ENCODE measurements at places on chromosomes 1 and 21. TPM values are rescaled to one million over a fixed set of nuclear protein-coding genes. Genes with fewer than 3 reads are reported as not detected.

The ETV3L gene
- total RNA-seq: not detected

GRCh38 chr1:85628791-85629531 is 48.4 kb downstream of the CCN1 start:
- no peak for DNase-seq

The S100A14 gene
- not detected for total RNA-seq

DNA sequence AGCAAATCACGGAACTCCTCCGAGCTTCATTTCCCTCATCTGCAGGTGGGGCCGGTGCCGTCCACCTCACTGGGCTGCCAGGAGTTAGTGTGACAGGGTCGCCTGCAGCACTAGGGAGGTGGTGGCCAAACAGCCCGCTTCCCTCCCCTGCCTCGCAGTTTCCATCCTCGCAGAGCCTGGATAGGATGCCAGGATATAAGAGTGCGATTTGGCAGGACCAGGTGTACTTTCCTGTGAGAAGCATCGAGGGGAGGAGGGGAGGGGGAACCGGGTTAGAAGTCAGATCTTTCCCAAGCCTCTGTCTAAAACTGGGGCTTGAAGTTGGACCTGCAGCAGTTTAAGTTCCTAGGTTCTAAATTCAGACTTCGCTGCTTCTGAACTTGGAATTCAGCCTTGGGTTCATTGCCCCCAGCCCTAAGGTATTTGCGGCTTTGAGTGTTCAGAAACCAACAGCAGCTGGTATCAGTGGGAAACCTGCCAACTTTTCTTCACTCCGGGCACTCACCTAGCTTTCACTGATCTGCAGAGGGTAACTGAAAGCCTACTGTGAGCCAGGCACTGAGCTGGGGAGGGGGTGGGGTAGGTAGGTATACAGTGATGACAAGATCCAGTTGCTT is 1.7 kb upstream of the JUN start:
- peak; percentile 88 for DNase-seq

DNA sequence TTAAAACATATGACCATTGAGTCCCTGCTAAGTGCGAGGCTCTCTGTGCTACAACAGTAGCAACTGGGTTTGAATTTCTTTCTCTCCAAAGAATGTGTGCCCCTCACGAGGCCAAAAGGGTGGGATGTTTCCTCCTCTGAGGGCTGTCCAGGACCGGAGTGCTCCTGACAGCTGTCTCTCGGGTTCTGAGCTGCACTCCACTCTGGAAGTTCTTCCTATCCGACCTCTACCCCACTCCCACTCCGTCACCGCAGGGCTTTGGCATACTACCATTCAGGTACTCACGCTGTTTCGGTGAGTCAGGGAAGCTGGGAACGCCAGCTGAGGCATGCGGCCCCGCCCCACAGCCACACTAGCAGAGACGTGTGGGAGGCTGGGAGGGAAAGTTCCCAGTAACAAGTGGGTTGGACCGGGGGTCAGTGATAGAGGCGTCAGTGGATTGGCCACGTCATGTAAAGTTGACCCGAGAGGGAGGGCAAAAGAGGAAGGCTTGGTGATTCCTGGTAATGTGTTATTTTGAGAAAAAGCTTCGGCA is 705 bp upstream of the SLC50A1 start:
- peak; percentile 97 for DNase-seq

GRCh38 chr1:234208351-234208750 is 164.9 kb upstream of the COA6 start:
- no peak for DNase-seq

GRCh38 chr1:170791941-170792340 is 128.0 kb downstream of the PRRX1 start:
- no peak for DNase-seq

The NBPF4 gene
- not detected for total RNA-seq

DNA sequence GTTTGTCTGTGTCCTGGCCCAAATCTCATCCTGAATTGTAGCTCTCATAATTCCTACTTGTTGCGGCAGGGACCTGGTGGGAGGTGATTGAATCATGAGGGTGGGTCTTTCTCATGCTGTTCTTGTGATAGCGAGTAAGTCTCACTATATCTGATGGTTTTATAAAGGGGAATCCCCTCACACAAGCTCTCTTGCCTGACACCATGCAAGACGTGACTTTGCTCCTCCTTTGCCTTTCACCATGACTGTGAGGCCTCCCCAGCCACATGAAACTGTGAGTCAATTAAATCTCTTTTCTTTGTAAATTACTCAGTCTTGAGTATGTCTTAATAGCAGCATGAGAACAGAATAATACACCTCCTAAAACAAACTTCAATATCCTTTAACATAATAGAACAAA is 1065.6 kb downstream of the PLA2G4A start:
- no peak for DNase-seq

The LYPD8 gene
- total RNA-seq: not detected

The HIPK1 gene
- 68.9 TPM for total RNA-seq

The OR10J1 gene
- not detected for total RNA-seq

GRCh38 chr21:33244779-33245105 is 15.0 kb downstream of the IFNAR2 start:
- DNase-seq: no peak

The CD2 gene
- total RNA-seq: 2.3 TPM

- no peak for DNase-seq
These were observed 50.1 kb downstream of the TUT4 start for GRCh38 chr1:52502789-52503188.

DNA sequence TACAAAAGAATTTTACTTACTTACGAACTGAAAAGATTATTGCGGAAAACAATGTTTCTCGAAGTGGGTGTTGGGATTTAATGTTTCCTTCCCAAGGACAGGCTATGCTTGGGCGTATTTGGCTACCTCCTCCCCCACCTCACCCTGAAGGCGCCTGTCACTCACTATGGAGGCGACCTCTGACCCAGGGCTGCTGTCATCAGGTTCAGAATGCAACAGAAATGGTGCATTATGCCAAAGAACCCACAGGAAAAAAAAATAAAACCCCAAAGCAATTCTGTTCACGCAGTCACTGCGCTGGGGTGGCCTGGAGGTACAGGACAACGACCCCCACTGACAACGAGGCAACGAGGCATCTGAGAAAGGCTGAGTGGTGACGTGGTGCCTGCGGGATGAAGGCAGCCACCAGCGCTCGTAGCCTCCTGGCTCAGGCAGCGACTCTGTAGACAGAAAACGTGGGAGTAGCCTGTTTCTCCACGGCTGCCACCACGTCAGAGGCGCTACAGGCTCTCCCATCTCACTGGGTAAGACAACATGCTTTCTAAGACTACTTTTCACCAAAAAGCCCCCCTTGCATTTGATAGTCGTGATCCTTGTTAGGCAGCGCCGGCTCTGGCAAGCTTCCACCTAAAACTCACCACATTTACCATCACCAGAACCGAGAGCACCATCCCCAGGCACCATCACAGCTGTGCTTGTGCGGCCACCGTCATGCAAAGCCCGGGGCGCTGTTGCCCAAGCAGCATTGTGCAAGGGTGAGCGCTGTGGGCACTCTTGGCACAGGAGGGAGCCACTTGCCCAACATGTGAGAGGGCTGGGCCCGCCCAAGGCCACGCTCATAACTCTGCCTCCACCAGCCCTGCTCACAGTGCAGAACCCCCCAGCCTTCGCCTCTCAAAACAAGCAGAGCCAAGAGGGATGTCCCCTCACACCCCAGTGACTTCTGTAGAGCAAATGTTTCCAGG is 14.3 kb downstream of the NADK start:
- DNase-seq: peak; percentile 95

DNA sequence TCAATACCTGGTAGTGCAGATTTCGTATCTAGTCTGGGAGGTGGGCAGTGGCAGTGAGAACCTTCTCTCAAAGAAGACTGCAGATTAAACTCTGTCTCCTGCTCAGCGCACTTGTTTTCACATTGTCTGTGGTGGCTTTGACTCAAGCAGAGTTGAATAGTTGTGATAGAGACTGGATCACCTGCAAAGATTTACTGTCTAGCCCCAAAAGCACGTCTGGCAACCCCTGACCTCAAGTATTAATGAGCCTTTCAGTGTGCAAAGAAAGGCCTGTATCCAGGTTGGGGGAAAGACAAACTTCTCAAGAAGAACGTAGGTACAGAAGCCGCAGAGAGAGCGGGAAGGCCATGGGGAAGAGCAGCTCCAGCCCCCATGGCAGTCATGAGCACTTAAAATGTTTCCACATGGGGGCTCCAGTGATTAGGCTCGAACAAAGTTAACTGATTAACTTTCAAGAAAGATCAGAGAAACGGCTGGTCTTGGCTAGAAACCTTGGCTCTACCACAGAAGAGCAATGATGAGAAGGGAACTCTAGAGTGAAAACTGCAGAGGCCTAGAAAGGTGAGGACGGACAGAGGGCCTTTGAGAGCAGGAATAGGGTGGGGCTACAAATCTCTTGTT is 15.2 kb downstream of the HENMT1 start:
- no peak for DNase-seq

The SNX7 gene
- total RNA-seq: 40.0 TPM

GRCh38 chr1:204288021-204288588 is 71.6 kb downstream of the PLEKHA6 start:
- peak; percentile 84 for DNase-seq

The PODN gene
- 155 TPM for total RNA-seq

DNA sequence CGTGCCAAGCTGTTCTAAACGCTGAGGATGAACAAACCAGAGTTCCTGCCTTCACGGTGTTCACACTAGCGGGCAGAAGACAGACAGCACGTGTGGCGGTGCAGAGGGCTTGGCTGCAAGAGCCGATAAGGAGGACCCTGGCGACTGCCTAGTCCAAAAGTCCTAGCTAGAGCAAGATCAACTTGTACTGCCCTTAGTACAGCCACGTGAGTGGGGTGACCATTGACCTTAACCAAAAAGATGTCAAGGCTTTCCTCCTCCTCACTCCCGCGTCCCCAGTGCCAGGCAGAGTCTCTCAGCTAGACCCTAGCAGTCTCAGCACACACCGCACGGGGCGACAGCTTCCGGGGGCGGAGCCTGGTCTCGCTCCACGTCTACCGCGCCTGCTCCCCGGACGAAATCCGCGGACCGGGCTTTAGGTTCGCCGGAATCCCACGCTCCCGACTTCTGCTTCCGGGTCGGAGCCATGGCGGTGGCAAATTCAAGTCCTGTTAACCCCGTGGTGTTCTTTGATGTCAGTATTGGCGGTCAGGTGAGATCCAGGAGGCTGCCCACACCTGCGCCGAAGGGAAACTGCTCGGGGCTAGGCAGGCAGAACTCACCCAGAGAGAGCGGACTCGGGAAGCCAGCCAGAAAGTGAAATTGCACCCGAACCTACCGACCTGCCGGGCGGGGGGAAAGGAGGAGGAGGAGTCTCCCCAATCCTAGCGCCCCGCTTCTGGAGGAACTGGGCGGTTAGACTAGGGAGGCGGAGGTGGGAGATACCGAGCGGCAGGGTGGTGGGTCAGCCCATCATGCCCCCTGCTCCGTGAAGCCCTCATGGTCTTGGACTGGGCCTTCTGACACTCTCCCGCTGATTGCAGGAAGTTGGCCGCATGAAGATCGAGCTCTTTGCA is at the start of gene PPIH:
TSS of gene PPIH (plus strand) at position 443 of the 896 bp plus-strand sequence. CDS start at position 467, 24 bp downstream.
- peak; percentile 98 for DNase-seq

The DNAJC11 gene
- 24.6 TPM for total RNA-seq

- no peak for DNase-seq
These were observed 9.8 kb downstream of the CD101 start for GRCh38 chr1:117011334-117011733.

- no peak for DNase-seq
These were observed 219.8 kb downstream of the NEGR1 start for GRCh38 chr1:72062584-72062983.

GRCh38 chr1:44113095-44113609 is 5.5 kb upstream of the KLF17 start:
- DNase-seq: no peak

The CRNN gene
- not detected for total RNA-seq
